ENCODE measurements at places on chromosomes 3 and 15.

GRCh38 chr3:134104031-134104430 lies 74.3 kb upstream of the SLCO2A1 start:
- DNase-seq, result no peak

DNA sequence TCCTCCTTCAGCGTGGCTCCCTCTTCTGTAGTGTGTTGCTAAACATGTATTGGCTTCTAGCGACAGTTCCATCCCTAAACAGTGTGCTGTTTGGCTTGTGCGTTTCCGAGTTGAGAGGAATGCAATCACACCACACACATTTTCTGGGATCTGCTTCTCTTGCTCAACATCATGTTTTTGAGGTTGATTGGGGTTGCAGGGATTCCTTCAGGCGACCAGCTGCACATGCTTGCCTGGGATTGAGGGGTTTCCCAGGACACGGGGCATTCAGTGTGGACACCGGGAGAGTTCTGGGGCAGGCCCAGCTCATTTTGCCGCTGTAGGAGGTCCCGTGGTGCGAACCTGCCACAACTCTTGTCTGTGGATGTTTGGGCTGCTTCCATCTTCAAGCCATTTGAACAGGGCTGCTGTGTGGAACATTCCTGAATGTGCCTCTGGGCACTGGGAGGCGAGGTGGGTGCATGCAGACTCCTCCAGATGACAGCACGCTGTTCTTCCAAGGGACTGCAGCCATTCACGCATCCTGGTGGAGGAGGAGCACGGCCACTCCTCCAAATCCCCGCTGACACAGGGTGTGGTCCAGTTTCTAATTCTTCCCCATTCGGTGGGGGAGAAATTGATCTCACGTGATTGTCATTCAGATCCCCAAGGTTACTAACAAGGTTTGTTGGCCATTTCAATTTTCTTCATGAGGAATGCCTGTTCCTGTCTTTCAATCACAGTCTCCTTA lies 82.8 kb downstream of the PLXNA1 start:
- no peak for DNase-seq

DNA sequence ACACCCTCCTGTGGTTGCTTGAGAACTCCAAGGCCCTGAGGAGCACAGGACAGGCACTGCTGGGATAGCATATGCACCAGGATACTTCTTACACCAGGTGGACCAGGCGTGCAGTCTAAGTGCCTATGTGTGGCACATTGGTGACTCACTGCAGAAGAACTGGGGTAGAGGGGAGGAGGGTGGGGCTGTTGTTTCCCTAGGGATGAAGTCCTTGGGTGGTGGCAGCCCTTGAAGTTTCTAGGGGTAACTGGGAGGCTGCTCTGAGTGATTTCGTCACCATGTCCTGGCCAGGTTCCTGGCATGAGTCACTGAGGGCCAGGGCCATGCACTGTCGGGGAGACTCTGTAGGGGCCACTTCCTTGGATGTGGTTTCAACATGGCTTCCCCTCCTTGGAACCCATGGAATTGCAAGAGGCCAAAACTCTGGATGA lies 15.9 kb downstream of the MYZAP start:
- DNase-seq, result no peak

GRCh38 chr3:125128861-125129501 lies 73.2 kb upstream of the HEG1 start:
- DNase-seq, result no peak

DNA sequence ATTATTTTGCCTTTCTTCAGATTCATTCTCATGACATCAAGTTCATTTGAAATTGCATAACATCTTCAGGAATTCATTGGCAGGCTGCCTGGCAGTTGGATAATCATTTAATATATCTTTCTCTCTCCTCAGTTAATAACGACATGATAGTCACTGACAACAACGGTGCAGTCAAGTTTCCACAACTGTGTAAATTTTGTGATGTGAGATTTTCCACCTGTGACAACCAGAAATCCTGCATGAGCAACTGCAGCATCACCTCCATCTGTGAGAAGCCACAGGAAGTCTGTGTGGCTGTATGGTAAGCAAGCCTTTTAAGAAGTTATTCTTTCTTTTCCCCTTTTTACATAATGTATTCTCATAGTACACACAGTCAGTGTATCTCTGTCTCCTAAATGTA lies 38.2 kb downstream of the TGFBR2 start:
- DNase-seq, result no peak

GRCh38 chr3:11522953-11523571 lies 120.7 kb downstream of the VGLL4 start:
- no peak for DNase-seq

DNA sequence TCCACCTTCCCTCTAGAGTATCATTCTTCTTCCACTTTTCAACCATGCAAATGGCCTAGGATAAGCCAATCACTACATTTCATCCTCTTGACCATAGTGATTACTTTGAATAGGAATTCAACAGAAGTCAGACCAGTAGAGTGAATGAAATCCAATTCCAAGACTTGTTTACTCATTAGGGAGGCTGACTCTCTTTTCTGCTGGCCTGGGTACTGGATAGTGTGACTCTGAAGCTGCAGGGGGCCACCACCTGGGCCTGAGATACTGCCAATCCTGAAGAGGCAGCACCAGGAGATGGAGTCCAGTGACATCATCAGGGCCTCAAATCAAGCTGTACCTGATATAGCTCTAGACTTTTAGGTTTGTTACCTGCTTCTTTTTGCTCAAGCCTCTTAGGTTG lies 7.0 kb upstream of the FSTL1 start:
- DNase-seq, result no peak

DNA sequence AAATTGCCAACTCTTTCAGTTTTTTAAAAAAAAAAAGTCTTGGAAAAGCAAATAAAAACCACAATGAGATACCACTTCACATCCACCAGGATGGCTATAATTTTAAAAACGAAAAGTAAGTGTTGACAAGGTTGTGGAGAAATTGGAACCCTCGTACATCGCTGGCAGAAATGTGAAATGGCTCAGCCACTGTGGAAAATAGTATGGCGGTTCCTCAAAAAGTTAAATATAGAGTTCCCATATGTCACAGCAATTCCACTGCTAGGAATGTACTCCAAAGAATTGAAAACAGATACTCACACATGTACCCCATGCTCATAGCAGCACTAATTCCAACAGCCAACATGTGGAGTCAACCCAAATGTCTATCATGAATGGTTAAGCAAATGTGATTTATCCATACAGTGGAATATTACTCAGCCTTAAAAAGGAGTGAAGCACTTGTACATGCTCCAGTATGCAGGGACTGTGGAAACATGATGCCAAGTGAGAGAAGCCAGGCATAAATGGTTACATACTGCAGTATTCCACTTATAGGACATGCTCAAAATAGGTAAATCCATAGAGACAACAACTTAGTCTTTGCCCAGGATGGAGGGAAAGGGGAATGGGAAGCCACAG lies 73.8 kb upstream of the PCSK6 start:
- no peak for DNase-seq

GRCh38 chr15:38658431-38658830 lies 93.8 kb upstream of the RASGRP1 start:
- no peak for DNase-seq

- DNase-seq, result no peak
Measured at GRCh38 chr3:58998476-58999117, 51.2 kb downstream of the CFAP20DC start.

GRCh38 chr3:135143474-135143873 lies 348.4 kb downstream of the EPHB1 start:
- DNase-seq, result no peak

- DNase-seq, result no peak
Measured at GRCh38 chr15:88400084-88400483, 67.1 kb downstream of the MRPL46 start.

GRCh38 chr15:32918547-32918946 lies 200.7 kb downstream of the GREM1 start:
- peak; percentile 41 for DNase-seq

GRCh38 chr15:90970274-90970673 lies 15.6 kb downstream of the RCCD1 start:
- DNase-seq, result no peak

DNA sequence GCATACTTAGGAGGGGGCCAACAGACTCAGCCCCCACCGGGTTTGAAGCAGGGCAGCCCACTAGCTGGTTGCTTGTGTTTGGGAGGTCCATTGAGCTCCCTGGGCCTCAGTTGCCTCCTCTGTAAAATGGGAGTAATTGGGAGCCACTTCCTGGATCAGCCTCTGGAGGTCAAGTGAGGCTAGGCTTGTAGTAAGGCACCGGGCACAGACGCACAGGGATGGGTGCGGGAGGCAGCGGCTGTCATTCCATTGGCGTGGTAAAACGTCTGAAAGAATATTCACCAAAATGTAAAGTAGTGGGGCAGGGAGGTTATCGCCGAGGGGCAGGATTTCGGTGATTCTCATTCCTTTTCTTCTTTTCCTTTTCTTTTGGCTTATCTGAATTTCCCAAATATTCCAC lies 64.6 kb downstream of the TLE3 start:
- DNase-seq, result no peak

DNA sequence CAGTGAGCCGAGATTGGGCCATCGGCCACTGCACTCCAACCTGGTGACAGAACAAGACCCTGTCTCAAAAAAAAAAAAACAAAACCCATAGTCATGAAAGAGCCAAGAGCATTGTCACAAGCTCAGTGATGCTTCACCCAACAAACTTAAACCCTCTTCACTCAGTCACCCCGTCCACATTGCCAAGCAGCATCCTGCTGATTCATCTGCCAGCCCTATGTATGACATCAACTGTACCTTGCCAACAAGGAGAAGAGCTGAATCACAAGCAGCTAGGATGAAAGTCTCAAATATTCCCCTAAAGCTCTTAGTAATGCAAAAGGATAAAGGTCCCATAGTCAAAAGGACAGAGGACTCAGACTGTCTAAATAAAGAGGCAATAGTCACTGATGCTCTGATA lies 90.0 kb downstream of the ANO10 start:
- no peak for DNase-seq

DNA sequence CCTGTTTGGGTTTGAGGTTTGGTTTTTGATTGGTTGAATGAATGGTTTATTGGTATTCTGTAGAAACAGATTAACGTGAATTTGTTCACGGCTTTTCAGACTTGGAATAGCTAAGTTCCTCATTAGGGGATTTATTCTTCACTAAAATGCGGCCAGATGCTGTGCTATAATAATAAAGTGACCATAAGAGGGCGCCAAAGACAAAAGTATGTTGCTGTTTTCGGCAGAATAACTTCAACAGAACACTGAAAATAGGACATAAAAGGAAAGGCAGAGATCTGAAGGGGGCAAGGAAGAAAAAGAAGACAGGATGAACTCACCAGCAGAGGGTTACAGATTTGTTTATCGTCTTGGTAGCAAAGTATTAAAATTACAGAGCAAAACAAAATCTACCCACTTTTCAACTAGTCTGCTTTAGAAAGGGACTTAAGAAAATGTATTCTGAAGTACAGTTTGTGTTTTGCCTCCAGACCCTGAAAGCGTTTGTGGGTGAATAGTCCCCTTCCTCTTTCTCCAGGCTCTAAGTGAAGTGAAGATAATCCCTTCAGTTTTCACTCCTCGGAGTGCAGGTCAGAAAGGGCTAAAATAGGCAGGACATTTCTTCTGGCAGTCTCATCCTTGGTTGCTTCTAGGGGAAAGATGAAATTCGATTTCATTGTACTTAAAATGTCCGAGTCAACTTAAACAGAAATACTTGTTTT lies 147.6 kb downstream of the IL20RB start:
- DNase-seq, result peak; percentile 93

DNA sequence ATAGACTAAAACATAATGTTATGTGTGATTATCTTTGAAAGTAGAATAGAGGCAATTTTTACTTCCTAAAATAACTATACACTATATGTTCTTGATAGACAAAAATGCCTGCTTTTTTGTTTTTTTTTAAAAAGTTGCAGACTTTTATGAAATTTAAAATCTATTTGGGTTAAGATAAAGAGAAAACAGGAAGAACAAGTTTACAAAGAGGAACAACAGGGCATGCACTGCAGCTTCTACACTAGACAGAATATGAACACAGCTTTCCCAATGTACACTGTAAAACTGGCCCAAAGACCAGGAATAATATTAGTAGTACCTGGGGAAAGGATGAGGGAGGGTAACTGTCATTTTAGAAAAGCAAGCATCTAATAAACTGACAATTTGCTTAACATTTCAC lies 53.7 kb downstream of the NR1I2 start:
- no peak for DNase-seq

GRCh38 chr3:105791919-105792786 lies 76.7 kb downstream of the CBLB start:
- no peak for DNase-seq

GRCh38 chr3:46845397-46845859 lies 17.8 kb downstream of the MYL3 start:
- DNase-seq, result peak; percentile 72

- peak; percentile 98 for DNase-seq
Measured at GRCh38 chr3:133038089-133038730, at the start of gene TMEM108. TMEM108 (plus strand) TSS chr3:133038391.

GRCh38 chr3:100761211-100761942 lies 52.1 kb downstream of the TFG start:
- DNase-seq, result peak; percentile 50

GRCh38 chr3:122612696-122613095 lies 35.2 kb downstream of the PARP15 start:
- no peak for DNase-seq

DNA sequence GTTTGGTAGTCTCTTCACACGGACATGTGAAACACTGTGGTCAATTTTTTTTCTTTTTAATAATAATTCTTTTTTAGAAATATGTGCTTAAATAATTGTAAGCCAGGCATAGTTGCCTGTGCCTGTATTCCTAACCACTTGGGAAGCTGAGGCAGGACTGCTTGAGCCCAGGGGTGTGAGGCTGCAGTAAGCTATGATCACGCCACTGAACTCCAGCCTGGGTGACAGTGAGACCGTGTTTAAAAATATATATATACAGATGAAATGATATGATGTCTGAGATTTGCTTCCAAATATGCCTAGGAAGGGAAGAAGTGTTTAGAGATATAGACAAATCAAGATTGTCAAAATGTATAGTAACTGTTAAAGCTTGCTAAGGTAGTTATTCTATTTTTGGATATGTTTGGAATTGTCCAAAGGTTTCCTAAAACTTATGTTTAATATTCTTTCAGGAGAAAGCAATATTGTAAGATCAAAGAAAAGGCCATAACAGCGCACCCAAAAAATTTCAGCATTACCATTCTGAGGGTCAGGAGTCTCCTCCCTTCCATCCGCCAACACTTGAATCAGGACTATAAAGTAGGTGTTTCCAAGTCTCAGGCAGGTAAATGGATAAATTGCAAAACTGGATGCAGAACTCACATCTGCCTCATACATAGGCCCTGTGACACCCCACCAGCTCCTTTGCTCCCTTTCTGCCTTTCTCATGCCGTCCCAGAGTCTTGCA lies 532 bp upstream of the SELENOT start:
- no peak for DNase-seq
